Erythroblast (primary cell): ENCODE measurements at places on chromosomes 2 and 18.

DNA sequence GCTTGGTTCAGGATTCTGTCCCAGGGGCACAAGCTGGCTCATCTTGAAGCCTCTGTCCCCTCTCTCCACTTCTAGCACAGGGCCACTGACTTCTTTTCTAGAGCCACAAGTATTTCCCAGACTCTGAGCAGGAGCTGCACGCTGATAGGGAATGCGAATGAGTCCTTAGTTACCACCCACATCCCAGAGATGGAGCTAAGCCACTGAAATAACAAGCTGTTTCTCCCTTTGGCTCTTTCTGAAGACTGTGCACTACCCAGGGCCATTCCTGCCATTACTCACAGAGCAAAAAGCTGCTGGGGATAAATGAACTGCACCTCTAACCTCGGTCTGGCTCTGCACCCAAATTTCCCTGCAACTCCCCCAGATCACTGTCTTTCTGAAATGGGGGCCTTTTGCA lies 70.6 kb downstream of the TSN start:
- DNase-seq: no peak

GRCh38 chr2:11876436-11876835 lies 130.0 kb downstream of the LPIN1 start:
- no peak for DNase-seq

- peak; percentile 57 for DNase-seq
Observed at GRCh38 chr2:94874277-94874997, 3.2 kb downstream of the TEKT4 start.

DNA sequence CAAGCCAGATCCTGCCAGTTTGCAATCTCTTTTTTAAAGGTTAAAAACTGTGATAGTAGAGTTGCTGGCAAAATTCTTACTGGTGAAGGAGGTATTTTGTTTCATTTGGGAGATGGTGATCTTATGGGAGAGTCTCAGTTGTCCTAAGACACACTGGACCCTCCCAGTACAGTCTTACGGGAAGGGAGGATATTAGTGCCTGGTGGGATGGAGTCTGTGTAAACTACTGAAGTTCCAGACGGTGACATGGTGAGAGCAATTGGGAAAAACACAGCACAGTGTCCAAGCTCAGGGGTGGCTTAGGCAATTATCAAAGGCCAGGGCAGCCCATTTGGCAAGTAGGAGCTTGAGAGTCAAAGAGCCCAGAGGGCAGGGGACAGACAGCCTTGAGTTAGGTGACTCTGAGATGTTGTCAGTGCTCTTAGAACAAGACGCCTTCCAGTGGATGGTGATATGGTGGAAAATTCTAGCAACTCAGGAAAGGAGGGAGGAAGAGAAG lies 143.7 kb upstream of the CCDC68 start:
- DNase-seq: no peak

GRCh38 chr2:85795331-85796045 lies 41.7 kb downstream of the ATOH8 start:
- DNase-seq: no peak

- DNase-seq: no peak
Observed at GRCh38 chr2:231604101-231604684, 11.5 kb downstream of the TEX44 start.

GRCh38 chr18:74289137-74289536 lies 2.6 kb downstream of the CYB5A start:
- no peak for DNase-seq

DNA sequence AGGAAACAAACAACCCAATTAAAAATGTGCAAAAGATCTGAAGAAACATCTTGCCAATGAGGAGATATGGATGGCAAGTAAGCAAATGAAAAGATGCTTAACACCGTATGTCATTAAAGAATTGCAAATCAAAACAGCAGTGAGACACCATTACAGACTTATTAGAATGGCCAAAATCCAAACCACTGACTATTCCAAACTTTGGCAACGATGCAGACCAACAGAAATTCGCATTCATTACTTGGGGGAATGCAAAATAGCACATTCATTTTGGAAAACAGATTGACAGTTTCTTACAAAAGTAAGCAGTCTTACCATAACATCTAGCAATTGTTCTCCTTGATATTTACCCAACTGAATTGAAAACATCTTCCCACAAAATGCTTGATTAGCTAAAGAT lies 1118.7 kb downstream of the SUCLG1 start:
- peak; percentile 3 for DNase-seq

- no peak for DNase-seq
Observed at GRCh38 chr18:77700051-77700450, 450.4 kb downstream of the GALR1 start.
